ENCODE measurements at places on chromosomes 11 and 22. TPM values are rescaled to one million over a fixed set of nuclear protein-coding genes. Genes with fewer than 3 reads are reported as not detected.
A peak's percentile ranks its signal among the peaks of the same experiment; 100 is the strongest.

Gene AIFM3
- total RNA-seq = not detected

Gene FAM111A
- total RNA-seq = 19.8 TPM

GRCh38 chr11:108587109-108587508 is 6.5 kb downstream of the EXPH5 start:
- DNase-seq = no peak

Gene RAB39A
- 5.8 TPM for total RNA-seq

DNA sequence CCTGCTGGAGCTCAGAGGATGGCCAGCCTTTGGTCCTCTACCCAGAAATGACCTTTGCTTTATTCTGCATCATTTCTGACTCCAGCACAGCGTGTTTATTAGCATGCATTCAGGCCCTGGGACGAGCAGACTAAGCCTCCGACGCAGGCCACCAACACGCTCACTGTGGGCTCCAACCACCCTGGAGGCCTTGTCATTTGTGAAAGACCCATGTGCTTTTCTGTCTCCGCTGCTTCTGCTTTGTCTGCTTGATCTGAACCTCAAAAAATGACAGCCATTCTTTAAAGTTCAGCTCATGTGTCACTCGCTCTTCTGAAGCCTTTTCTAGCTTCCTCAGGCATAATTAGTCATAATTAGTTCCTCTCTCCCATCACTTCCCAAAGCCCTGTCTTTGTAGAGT is 109.1 kb upstream of the TIMP3 start:
- DNase-seq = no peak

GRCh38 chr11:67588136-67588503 is 4.5 kb downstream of the GSTP1 start:
- no peak for DNase-seq

Gene DAGLA
- 2.5 TPM for total RNA-seq

DNA sequence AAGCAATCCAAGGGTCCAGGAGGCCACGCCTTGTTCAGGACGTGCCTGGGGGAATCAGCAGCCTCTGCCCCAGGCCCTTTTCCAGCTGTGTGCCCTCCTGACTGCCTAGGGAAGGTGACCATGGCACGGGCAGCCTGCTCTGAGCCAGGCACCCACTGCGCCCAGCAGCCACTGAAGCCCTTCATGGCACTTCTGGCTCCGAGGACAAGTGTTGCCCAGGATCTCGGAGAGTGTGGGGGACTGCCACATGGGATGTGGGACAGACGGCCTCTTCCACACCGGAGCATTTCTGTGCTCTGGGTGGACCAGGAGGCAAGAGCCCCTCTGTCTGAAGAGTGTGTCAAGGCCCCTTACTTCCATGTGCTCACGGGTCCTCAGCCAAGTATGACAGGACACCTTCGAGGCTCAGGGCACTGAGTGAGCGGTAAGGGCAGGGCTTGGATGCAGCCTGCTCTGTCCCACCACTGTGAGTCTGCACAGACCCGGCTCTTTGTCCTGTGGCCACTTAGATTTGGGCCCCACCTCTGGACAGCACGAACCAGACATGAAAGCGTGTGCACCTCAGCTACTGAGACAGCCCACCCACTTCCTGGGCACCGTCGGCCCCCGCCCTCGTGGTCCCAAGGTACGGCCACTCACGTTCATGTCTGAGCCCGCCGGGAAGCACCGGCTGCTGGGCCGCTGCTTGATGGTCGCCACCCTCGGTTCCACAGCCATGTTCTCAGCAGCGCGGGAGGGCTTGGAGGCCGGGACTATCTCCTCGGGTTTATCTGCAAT is 93.6 kb downstream of the CTTN start:
- no peak for DNase-seq

GRCh38 chr22:47213571-47214230 is 451.3 kb downstream of the TBC1D22A start:
- peak; percentile 49 for DNase-seq

Gene SCN3B
- 2.1 TPM for total RNA-seq

Data from SJCRH30 (cell line).